ENCODE measurements at places on chromosomes 1 and 21.

GRCh38 chr1:67432745-67433144, 2.5 kb upstream of the SERBP1 start:
- no peak for DNase-seq

- DNase-seq = no peak
These were observed 70.3 kb upstream of the PRDX6 start for GRCh38 chr1:173406783-173407230.

DNA sequence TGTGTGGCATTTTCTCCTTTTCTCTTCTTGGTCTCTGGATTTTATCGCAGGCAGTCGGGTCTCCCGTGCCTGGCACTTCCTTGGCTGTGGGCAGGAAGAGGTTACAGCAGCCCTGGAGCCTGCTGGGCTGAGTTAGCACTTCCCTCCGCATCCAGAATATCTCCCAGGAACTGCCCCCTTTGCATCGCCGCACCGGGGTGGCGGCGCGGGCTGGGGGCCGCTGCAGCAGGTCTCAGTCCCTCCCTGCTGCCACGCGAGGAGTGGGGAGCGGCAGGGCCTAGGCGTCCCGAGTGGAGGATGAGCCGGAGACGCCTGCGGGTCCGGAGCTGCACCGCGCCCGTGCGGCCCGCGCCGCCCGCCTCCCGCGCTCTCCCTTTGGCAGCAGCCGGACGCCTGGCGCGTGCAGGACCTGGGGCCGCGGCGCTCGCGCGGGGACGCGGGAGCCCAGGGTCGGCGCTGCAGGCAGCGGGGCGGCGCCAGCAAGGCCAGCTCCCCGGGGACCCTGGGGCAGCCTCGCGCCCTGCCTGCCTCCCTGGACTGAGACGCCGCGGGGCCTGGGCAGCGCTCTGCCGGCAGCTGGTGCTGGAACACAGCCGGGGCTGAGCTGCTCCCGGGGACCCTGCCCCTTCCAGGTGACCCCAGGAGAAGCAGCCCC, 192.8 kb downstream of the PRDM2 start:
- DNase-seq = no peak

DNA sequence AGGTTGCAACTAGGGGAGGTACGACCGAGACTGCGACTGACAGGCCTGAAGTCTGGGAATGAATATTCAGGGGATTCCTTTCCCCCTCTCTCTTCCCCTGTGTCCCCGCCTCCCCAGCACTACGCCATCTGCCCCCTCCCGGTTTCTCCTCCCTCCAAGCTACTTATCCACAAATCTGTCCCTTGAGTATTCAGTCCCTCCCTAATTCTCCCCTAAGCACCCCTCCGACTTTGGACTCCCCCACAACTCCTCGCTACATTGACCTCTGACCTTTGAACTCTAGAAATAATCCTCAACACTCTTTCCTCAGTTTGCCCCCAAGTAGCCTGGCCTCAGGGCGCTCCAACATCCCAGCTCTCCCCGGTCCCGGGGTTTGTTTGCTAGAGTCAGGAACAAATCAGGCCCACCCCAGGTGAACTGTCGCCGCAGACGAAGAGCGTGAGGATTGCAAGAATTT, 393 bp downstream of the LYSMD1 start:
- DNase-seq = peak; percentile 30

DNA sequence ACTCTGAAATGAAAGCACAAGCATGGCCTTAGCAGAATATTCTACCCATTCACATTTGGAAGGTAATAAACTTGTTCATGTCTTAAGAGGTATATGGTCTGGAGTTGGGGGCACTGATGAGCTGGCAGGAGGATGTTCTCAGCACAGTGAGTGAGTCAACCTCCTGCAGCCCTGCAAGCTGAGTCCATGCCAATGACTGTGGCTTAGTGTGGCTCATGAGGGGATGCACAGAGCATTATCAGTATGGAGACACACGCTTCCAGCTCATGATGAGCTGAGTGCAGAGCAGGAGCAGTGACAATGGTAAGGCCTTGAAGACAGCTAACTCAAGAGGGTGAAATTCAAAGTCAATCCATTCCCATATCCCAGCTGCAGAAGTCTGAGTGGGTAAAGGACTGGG, 102.3 kb downstream of the TNFSF18 start:
- no peak for DNase-seq

- DNase-seq = peak; percentile 76
These were observed 186.5 kb downstream of the FASLG start for GRCh38 chr1:172845371-172845770.

DNA sequence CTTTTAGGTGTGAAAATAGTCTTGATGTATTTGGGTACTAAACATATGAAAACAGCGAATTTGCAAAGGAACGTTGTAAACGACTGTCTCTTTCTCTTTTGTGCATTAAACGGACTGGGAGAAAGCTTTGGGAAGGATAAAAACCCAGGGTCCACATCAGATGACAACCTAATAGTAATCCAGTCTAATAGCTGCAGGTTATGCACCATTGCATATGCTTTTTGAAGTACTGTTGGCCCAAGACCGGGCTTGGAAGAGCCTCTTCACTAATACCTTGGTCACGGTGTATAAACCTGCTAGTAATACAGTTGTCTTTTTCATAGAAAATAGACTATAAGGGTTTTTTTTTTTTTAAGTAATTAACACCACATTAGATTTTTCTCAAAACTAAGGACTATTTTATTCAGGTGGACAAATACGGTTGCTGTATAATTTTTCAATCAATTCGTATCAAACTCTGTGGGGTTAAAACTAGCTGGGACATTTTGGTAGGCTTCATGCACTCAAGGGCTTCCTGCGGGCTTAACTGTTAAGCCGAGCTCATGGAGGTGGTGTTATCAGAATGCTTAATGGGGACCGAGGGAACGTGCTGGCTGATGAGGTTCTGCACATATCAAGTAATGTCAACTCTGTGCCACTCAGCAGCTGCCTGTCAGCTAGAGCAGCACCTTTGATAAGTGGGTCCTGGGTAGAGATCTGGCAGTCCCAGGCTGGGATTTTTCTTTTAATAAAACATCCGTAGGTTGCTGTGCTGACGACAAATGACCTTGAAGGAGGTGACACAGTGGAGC, 2.1 kb downstream of the RYR2 start:
- no peak for DNase-seq

DNA sequence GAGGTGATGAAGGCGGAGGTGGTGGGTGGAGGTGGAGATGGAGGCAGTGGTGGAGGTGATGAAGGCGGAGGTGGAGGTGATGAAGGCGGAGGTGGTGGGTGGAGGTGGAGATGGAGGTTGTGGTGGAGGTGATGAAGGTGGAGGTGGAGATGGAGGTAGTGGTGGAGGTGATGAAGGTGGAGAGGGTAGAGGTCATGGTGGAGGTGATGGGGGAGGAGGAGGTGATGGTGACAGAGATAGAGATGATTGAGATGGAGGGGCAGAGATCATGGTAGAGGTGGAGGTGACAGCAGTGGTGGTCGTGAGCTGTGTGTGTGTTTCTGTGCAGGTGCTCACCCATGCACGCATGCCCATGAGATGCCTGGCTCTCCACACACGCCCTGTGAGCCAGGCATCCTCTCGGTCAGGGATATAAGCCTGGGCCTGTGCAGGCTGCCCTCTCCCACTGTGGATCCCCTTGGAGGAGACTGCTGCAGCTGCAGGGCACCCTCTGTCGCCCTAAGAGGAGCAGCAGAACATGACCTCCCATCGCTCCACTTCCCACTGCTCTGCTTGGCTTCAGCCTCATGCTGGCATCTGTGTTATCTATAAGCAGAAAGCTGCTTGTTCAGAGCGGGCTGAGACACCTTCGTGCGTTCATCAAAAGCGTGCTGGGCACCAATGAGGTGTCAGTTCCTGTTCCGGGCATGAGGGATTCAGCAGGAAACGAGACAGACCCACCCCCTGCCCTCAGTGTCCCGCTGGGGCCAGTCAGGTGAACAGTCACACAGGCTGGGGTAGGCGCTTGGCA, 20.5 kb upstream of the NPHP4 start:
- DNase-seq = no peak

DNA sequence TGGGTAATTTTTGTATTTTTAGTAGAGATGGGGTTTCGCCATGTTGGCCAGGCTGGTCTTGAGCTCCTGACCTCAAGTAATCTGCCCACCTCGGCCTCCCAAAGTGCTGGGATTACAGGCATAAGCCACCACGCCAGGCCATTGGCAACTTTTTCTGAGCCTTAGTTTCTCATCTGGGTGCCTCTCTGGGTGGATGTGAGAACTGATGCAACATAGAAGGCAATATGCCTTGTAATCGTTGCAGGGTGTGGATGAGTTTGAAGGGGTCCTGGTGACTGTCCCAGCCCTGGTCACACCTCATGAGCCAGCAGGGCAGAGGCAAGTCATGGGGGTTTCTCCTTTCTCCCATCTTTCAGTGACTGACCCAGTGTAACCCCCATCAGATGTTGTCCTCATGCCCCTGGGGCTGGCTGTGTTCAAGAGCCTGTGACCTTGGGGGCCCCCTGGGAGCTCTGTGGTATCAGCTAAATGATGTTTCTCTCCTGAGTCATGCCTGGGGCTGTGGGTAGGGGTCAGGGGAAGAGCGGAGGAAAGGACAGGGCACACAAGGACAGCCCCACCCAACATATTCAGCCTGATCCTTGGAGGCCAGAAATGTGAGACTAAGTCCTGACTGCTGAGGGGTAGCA, 3.6 kb downstream of the COL9A2 start:
- DNase-seq = no peak

DNA sequence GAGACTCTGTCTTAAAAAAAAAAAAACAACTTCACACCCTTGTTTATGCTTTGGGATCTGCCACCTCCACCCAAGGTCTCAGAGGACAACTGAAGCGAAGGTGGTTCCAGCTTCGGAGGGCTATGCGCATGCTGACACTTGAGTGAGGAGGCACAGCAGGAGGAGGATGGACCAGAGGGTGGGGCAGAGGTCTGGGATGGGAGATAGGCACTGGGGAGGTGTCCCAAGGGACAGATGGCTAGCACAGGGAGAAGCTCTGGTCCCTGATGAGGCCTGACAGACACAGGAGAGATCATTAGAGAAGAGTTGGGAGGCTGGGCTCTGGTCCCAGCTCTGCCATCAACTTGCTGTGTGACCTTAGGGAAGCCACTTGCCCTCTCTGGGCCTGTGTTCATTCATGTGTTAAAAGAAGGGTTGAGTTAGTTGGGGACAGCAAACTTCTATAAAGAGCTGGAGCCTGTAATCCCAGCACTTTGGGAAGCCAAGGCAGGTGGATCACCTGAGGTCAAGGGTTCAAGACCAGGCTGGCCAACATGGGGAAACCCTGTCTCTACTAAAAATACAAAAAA, 16.8 kb downstream of the E2F2 start:
- no peak for DNase-seq

GRCh38 chr21:17802572-17802971, 16.6 kb downstream of the C21orf91 start:
- no peak for DNase-seq

- DNase-seq = no peak
These were observed 7.9 kb downstream of the TINAGL1 start for GRCh38 chr1:31583995-31584868.

DNA sequence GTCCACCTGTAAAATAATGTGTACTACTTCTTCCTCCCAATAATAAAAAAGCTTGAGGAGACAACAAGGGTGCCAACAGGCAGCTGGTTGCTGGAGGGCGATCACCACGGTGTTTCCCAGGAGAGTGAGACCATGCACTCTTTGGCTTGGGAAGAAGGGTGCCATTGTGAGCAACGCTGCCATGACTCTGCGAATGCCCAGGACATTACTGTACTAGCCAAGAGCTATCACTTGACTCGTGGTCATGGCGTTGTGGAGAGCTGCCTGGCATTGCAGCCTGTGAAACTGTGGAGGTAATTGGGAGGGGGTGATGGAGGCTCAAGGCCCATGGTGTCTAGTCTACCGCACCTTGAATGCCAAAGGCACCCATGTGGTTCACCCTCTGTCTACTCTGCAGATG, 14.6 kb upstream of the PRMT2 start:
- DNase-seq = no peak

DNA sequence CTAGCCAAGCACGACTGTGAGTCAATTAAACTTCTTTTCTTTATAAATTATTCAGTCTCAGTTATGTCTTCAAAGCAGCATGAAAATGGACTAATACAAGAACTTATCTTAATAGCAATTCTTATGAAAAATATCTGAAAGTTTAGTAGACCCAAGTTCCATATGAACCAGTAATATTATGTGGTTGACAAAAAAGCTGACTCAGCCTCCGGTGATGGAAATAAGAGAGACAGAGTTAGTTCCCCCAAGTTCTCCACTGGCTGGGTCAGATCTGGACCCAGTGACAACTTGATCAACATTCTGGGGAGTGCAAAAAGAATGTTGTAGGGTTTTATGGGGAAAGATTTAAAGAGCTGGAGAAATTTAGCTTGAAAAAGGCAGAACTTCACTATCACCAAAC, 72.5 kb upstream of the DNAH14 start:
- no peak for DNase-seq
